MV-4-11 (cell line): ENCODE measurements at places on chromosomes 3 and 15.

DNA sequence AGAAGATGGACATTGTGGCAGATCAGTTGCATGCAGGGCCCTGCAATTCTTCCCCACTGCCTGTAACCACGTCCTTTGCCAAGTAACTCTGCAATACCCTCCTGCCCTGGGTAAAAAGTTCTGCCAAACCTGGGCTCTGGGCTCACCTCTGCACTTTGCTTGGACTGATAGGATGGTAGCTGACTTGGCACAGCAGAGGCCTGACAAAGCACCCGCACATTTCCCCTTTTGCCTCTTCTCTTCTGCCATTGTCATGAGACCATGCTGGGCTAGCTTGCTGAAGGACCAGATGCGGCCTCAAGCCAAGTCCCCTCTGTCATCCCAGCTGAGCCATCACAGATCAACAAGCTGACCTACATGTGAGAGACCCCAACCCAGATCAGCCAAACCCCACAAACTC, 122.4 kb downstream of the SMAD6 start:
- DNase-seq: no peak

DNA sequence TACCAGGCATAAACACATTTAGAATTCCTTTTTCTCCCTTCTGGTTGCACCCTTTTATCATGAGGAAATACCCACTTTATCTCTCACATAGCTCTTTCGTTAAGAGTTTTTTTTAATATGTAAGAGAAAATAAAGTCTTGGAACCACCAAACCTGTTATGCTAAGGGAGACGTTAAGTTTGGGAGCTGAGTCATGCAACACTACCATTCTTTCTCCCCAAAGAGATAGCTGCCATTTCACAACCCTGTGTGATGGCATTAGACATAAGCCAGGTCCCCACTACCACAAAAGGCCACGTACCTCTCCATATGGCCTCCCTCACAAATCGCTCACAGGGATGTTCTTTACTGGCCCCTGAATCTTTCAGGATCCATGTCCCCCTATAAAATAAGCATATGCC, 7.6 kb upstream of the NIPA1 start:
- DNase-seq: no peak

DNA sequence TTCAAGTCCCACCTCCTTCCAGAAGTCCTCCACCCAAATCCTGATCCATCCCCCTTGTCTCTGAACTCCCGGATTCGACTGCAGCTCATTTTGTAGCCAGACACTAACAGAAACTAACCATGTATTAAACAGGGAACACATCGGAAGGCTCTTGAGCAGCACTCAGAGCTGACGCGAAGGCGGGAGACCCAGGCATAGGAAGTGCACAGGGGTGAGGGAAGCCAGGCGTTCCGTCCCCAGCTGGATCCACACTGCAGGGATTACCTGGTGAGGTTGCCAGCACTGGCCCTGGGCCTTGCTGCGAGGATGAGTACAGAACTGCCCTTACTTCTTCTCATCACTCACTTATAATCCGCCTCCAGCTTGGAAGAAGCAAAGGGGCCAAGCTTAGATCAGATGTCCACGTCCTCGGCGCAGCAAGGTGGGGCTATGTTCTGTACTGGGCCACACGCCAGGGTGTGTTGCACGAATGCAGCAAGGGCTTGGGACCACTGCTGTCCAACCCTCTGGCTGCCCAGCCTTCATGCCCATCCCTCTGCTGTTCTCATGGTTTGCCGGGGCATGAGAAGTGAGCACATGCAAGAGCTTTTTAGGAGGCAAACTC, 124.2 kb upstream of the SMAD3 start:
- DNase-seq: no peak

DNA sequence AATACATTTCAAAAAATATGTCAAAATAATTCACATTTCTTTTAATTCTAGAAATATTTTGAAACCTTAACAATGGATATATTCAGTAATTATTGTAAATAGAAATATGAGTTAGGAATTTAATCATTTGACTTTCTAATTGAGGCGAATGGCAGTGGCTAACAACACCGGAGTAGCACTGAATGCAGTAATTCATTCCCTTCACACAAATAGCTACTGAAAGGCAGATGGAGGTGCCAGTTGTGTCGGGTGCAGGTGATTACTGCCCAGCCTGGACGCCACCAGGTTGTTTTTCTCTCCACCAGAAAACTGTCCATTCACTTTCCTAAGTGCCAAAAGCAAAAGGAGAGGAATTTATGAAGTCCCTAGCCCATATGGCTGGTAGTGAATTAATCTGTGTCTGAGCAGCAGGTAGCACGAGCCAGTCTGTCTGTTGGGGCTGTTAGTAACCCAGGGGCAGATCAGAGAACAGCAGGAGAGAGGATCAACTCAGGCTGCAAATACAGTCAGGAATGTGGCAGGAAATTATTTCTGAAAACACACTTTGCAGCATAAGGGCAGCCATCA, 79.3 kb upstream of the GMNC start:
- DNase-seq: no peak

DNA sequence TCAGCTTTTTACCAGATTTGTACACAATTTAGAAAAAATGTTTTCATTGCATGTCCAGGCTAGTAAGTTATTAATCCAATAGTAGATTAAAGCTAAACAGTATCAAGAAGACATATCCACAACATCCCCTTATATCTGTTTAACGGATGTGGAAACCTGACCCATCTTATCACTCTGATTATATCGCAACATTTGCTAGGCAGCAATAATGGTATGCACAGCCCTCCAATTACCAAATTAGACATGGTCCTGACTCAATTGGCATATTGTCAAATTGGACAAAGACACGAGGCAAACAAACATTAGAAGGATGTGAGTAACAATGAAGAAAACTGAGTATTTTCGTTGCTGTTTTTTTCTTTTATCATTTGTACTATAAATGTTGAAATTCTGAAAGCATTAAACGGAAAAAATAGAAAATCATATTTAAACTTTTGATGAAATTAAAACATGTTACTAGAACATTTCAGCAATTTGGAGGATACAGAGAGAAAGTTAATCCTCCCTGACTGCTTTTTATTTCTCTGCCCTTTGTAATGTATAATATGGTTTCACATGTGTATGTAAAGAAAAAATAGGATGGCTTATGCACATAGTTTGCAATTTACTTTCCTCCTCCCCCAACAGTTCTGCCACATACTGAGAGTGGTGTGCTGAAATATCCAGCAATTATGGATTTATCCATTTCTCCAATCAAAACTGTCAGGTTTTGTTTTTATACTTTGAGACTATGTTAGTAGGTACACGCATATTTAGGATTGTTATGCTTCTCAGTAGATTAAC, 633.7 kb downstream of the ZIC1 start:
- DNase-seq: no peak

GRCh38 chr3:194031349-194031748, 104.6 kb upstream of the HES1 start:
- DNase-seq: no peak

DNA sequence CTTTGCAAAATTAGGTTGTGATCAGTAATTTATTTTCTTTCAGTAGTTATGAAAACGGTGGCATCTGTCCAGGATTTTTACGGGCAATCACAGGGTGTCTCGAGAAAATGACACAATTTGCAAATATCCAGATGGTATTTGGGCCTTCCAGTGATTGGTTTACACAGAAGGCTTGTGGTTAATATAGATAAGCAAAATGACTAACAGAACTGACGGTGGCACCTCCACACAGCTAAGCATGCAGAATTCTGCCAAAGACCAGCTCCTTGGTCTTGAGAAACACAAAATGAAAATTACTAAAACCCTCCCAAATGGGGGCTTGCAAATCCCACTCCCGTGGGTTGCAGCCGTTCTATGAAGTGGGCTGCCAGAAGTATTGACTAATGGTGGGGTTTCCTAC, 5.5 kb downstream of the ARHGEF3 start:
- DNase-seq: no peak

GRCh38 chr3:33663042-33663441, 55.0 kb downstream of the CLASP2 start:
- DNase-seq: no peak

GRCh38 chr3:13710251-13710650, 161.3 kb downstream of the FBLN2 start:
- DNase-seq: no peak

- DNase-seq: no peak
Observed at GRCh38 chr3:121800906-121801305, 34.0 kb downstream of the IQCB1 start.

DNA sequence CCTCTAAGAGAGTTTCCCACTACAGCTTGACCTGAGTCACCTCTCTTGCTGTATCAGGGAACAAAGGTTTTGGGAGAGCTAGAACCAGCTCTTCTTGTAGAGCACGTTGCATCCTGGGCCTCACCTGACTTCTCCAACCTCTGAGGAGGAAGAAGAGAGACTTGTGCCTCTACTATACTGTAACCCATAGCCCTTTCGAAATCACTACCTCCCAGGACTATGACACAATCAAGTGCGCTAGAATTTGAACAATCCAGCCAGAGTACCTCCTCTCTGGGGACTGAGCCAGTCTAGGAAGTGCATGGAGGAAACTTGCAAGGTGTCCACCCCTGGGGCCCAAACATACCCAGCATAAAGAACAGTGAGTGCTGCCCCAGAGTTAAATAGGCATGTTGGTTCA, 192.8 kb upstream of the BHLHE40 start:
- no peak for DNase-seq

DNA sequence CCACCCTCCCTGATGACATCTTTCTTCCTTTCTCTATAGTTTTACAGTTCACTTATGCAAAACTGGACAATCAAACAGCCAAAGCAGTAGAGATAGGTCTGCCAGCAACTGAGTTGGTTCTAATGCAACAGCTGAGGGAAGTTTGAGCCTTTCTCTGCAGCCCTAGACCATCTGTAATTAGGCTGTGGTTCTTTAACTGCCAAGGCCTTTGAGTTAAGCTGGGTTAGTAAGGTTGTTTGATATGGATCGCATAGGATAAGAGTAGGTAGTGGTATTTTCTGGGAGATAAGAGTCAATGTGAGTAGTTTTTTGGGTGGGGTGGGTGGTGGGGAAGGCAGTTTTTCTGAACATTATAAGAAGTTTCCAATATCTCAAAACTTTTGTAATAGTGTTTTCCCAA, 3.0 kb downstream of the RPL39L start:
- no peak for DNase-seq

GRCh38 chr3:73563896-73564582, 60.7 kb downstream of the PDZRN3 start:
- DNase-seq: no peak

DNA sequence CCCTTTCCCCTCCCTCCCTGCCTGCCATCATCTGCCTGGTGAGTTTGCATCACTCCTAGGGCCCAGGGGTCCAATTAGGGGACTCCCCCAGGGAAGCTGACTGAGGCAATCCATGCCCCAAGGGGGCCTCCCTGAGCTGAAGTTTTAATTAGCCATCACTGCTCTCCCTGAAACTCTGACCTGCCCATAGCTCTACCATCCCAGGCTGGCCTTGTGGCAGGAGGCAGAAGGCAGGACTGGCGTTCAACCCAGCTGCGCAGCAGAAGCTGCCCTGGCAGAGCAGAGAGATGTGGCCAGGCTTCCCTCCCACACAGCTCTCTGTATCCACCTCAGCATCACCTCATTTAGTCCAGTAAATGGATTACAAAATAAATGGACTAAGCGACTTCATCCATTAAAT, 7.7 kb upstream of the C15orf39 start:
- no peak for DNase-seq

GRCh38 chr3:39114456-39114855, 7.0 kb downstream of the TTC21A start:
- DNase-seq: no peak

- no peak for DNase-seq
Observed at GRCh38 chr3:20576228-20576627, 390.2 kb upstream of the SGO1 start.

- no peak for DNase-seq
Observed at GRCh38 chr15:38035701-38036100, 101.3 kb downstream of the TMCO5A start.

GRCh38 chr3:38758557-38758956, 57.5 kb downstream of the SCN10A start:
- no peak for DNase-seq

DNA sequence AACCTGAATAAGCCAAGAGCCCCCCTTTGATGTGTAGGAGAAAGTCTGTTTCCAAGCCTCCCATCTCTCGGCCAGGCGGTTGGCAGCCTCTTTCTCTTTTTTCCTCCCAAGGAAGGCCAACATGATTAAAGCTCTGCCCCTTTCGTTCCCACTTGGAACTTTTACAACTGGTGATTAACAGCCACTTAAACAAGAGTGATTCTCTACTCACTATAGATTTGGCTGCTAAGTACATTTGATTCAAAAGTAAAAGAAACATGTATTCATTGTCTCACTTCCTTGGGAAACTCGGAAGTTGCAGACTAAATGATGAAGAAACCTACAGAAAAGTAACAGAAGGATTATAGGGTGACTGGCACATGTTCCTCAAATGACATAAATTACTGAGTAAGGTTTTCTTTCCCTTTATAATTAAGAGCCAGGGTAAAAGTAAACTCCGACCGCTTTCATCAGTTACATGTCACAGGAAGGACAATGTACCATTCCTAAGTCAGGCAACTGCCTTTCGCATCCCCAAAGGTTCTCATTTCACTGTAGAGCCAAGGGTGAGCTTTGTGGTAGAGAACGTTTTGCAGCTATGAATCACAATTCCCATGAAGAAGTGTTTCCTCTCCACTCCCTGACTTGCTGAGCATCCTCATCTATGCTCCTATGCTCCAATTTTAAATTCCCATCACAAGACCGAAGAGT, 72.7 kb downstream of the MB21D2 start:
- DNase-seq: peak; percentile 77

GRCh38 chr15:90114451-90114901, 12.2 kb upstream of the IDH2 start:
- no peak for DNase-seq

DNA sequence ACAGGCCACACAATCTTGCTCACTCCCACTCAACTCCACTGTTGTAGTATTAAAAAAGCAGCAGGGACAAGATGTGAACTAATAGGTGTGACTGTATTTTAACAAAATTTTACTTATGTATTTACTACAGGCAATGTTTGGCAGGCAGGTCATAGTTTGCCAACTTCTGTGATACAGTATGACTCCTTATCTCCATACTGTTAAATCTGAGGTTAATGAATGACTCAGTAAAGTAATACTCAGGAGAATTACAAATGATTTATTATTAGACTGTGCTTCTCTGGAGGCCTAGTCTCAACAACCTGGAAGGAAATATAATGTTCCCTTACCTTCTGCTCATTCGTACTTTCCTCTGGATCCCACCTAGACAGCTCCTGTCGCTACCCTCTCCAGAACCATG, 258.6 kb upstream of the KCNMB2 start:
- DNase-seq: no peak

DNA sequence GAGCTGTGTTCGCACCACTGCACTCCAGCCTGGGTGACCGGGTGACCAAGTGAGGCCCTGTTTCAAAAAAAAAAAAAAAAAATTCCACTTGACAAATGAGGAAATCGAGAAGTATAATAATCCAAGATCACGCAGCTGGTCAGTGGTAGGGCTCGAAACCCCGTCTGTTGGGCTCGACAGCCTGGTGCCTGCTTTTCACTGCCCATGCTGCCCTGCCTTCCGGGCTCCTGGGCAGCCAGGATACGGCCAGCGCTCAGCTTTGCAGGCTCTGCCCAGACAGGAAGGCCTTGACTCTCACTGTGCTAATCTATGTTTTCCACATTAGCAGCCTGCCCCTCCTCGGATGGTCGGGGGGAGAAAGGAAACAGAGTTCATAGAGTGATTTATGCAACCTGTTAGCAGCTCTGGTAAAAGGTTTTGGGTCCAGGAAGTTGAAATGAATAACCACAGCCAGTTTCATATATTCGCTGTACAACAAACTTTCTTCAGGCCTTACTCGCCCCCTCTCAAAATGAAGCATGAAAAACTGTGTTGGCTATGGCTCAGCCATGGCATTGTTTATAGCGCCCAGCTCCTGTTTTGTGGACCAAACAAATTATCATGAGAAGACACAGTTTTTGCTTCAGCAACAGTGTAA, 108.8 kb downstream of the XXYLT1 start:
- DNase-seq: peak; percentile 72

- DNase-seq: no peak
Observed at GRCh38 chr3:133362539-133362938, 37.3 kb upstream of the BFSP2 start.
